ENCODE measurements at places on chromosomes 1 and 21.
A peak's percentile ranks its signal among the peaks of the same experiment; 100 is the strongest.

- peaks cover 2% of the 10 kb centered on the region for H3K4me1 ChIP-seq
- H3K27me3 ChIP-seq: no peaks in the 10 kb centered on the region
- no peaks in the 10 kb centered on the region for H3K36me3 ChIP-seq
- H3K4me3 ChIP-seq: no peak overlapping the region
These were observed 2.1 kb upstream of the LPGAT1 start for GRCh38 chr1:211832661-211833060.

- H3K4me3 ChIP-seq: no peak overlapping the region
- peak overlapping the region; percentile 8 for H3K27ac ChIP-seq
- no peaks in the 10 kb centered on the region for H3K36me3 ChIP-seq
- H3K27me3 ChIP-seq: no peaks in the 10 kb centered on the region
- peak; percentile 50 for DNase-seq
These were observed 5.7 kb upstream of the SOAT1 start for GRCh38 chr1:179287946-179288345.

DNA sequence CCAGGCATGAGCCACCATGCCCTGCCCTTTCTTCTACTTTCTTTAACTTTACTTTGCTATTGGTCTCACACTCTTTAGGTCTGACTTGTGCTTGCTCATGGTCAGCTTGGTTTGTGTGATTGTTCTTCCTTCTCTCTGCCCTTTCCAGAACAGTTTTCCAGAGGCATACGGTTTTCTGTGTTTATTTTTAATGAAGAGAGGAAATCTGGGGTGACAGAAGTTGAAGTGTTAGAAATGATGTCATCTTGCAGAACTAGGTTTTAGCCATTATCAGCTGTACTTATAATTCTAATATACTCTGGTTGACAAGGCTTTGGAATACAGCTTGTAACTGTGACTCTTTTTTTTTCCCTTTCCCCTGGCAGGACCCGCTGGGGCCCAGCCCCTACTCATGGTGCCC is 14.4 kb downstream of the AGO3 start:
- no peak for DNase-seq
- H3K27me3 ChIP-seq: no peaks in the 10 kb centered on the region
- no peaks in the 10 kb centered on the region for H3K36me3 ChIP-seq
- no peak overlapping the region for H3K4me3 ChIP-seq
- no peaks in the 10 kb centered on the region for H3K4me1 ChIP-seq
- H3K27ac ChIP-seq: no peak overlapping the region

DNA sequence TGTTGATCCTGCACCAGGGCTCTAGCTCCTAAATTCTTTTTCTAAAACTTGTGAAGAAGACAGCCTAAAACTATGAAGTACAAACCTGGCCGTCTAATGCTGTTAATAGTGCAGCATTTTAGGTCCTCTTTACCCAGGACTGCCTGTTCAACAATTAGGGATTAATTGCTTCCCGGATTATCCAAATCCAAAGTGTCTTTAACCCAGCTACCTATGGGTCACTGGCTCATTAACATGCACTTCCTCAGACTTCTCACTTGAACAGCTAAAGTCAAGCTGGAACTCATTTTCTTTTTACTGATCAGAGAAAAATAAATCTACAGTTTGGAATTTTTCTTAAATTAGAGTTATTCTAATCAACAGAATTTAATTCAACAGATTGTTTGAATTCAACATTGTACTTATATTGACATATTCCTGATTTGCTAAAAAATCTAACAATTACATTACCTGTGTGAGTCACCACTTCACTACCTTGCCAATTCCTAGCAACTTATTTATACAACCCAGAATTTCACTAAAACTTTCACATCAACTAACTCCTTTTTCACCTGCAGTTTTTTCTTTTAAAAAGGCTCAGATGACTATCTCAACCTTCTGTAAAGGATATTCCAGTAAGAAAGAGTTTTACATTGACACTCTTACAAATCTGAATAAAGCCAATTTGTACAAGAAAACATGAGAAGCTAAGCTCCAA is 3.3 kb downstream of the HNRNPU start:
- DNase-seq: no peak
- no peaks in the 10 kb centered on the region for H3K27me3 ChIP-seq
- peaks cover 16% of the 10 kb centered on the region for H3K36me3 ChIP-seq
- no peak overlapping the region for H3K27ac ChIP-seq
- H3K4me1 ChIP-seq: peaks cover 39% of the 10 kb centered on the region

DNA sequence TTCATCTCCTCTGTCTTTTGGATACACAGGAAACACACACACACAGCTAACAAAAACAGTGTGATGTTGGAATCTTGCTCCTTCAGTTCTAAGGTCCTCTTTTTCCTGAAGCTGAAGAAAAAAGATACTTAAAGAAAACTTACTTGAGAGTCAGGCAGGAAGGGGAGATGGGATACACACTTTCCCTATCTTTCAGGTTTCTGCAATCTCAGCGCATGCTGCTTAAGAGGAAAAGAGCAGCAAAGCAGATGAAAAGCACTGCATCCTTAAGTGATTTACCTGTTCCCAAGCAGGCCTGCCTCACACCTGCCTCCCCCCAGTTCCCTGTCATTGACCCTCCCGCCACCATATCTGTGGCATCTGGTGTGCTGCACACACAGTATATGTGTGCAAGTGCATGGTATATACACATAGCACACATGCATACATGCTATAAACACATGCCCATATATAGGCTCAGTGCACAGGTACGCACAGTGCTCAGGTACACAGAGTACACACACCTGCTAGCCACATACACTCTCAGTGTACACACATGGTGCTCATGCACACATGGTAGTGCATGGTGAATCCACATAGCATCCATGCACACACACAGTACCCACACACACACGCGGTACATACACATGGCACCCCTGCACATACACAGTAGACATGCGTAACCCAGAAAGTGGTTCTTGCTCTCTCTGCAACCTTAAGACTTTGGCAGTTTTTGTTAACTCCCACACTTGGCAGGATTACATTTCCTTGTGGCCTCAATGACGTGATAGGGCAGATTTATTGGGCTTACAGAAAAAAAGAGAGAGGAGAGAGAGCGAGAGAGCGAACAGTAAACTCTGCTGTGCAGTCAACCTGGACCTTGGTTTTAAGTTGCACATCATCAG is 166.9 kb downstream of the TOMM20 start:
- H3K4me1 ChIP-seq: peaks cover 60% of the 10 kb centered on the region
- no peak overlapping the region for H3K4me3 ChIP-seq
- no peaks in the 10 kb centered on the region for H3K27me3 ChIP-seq
- no peak for DNase-seq
- no peaks in the 10 kb centered on the region for H3K36me3 ChIP-seq

GRCh38 chr1:177309880-177310279 is 139.1 kb downstream of the BRINP2 start:
- no peaks in the 10 kb centered on the region for H3K4me1 ChIP-seq
- H3K4me3 ChIP-seq: no peak overlapping the region
- no peaks in the 10 kb centered on the region for H3K36me3 ChIP-seq
- H3K27ac ChIP-seq: no peak overlapping the region

- no peaks in the 10 kb centered on the region for H3K27me3 ChIP-seq
- no peak overlapping the region for H3K4me3 ChIP-seq
- H3K27ac ChIP-seq: peak overlapping the region; percentile 83
These were observed 28.3 kb downstream of the GADD45A start for GRCh38 chr1:67713057-67713846.

DNA sequence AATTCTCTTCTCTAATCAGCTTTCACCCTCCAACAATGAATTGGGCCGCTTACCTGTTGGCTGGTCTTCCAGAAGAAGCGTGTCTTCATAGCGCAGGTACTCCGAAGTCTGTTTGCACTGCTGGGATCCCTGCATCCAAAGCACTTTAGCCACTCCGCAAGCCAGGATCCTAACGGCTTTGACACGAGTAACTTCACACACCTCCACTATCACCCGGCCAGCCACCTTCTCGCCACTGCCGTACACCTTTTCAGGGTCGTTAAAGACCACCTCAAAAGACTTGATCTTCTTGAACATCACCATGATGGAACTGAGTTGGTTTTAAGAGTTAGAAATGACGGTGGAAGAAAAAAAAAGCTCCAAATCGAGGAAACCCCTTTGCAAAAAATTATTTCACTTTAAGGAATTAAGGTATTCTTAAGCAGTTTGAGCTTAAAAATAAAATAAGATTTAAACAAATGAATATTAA is 381 bp downstream of the TXNIP start:
- peak overlapping the region; percentile 88 for H3K4me3 ChIP-seq
- peaks cover 6% of the 10 kb centered on the region for H3K36me3 ChIP-seq
- H3K27me3 ChIP-seq: no peaks in the 10 kb centered on the region
- H3K27ac ChIP-seq: peak overlapping the region; percentile 81
- H3K4me1 ChIP-seq: peaks cover 21% of the 10 kb centered on the region
- no peak for DNase-seq

DNA sequence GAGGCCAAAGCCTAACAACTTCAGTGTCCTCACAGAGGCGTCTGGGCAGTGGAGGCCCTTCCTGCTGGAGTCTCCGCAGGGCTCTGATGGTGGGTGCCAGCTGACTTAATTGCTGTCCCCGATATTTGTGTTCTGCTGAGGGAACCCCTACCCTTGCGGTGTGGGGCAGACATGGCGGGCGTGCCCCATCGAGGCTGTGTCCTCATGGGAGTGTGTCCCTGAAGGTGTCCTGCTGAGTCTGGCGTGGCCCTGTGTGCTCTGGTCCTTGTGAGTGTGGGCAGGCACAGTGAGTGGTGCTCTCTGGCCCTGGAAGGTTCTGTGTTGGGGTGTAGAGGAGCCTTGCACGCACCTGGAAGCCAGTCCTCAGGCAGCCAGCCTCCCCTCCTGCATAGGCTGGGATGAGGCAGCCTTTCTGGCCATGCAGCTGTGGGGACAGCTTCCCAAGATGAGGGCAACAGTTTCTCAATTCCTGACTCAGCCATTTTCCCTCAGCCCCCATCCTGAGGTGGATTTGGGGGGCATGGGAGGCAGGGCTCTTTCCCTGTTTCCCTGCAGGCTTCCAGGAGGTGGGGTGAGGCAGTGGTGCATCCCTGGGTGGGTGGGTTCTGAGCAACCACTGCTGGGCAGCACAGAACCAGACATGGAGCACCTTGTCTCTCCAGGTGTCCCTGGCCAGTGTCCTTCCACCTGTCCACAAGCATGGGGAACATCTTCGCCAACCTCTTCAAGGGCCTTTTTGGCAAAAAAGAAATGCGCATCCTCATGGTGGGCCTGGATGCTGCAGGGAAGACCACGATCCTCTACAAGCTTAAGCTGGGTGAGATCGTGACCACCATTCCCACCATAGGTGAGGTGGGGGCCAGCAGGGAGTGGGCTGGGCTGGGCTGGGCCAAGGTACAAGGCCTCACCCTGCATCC is 6.5 kb downstream of the C1orf35 start:
- DNase-seq: no peak
- no peaks in the 10 kb centered on the region for H3K36me3 ChIP-seq
- no peaks in the 10 kb centered on the region for H3K27me3 ChIP-seq
- peaks cover 1% of the 10 kb centered on the region for H3K4me1 ChIP-seq
- no peak overlapping the region for H3K27ac ChIP-seq
- no peak overlapping the region for H3K4me3 ChIP-seq

DNA sequence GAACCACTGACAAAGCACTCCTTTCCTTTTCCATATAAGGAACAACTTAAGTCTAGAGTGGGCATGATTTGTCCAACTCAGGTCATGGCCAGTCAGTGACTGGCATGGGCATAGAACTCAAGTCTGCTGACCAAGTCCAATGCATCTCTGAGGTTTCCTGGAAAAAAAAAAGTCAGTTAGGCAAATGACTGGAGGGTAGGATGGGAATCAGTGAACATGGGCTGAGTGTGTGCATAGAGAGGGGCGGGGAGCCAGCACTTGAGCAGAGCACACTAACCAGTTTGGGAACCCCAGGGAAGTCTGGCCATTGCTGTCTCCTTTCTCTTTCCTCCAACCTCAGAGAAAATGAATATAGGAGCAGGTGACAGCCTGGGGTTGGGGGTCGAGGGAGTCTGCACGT is 53.6 kb upstream of the FMOD start:
- H3K4me1 ChIP-seq: peaks cover 14% of the 10 kb centered on the region
- H3K27me3 ChIP-seq: no peaks in the 10 kb centered on the region
- no peak overlapping the region for H3K4me3 ChIP-seq
- H3K27ac ChIP-seq: no peak overlapping the region
- H3K36me3 ChIP-seq: no peaks in the 10 kb centered on the region
- DNase-seq: no peak

GRCh38 chr1:25356848-25357247 is 18.7 kb downstream of the TMEM50A start:
- H3K36me3 ChIP-seq: no peaks in the 10 kb centered on the region
- H3K27ac ChIP-seq: no peak overlapping the region
- H3K4me3 ChIP-seq: no peak overlapping the region
- no peak for DNase-seq

GRCh38 chr1:110481968-110482623 is 31.1 kb downstream of the PROK1 start:
- H3K36me3 ChIP-seq: no peaks in the 10 kb centered on the region
- no peak overlapping the region for H3K4me3 ChIP-seq
- H3K27ac ChIP-seq: no peak overlapping the region

- no peak for DNase-seq
- H3K4me1 ChIP-seq: peaks cover 12% of the 10 kb centered on the region
- no peaks in the 10 kb centered on the region for H3K27me3 ChIP-seq
- H3K4me3 ChIP-seq: no peak overlapping the region
These were observed 108.2 kb upstream of the TMPRSS2 start for GRCh38 chr21:41616031-41616591.

GRCh38 chr1:97570691-97571090 is 350.1 kb downstream of the DPYD start:
- no peaks in the 10 kb centered on the region for H3K27me3 ChIP-seq
- H3K27ac ChIP-seq: no peak overlapping the region
- no peak overlapping the region for H3K4me3 ChIP-seq

DNA sequence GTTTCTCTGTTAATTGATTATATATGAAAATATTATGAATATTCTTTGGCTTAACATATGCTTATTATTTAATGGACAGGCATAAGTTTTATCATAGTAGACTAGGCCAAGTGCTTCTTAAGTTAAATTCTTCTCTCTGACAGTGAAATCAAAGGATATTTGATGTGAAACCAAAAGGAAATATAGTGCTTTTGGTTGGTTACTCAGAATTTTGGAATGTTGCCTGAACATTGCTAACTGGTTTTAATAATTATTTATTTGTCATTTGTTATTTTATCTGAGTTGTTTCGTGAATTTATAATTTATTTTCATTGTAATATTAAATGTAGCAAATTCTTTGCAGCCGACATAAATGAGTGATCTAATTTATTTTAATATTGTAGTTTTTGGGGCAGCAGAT is 18.3 kb downstream of the HOOK1 start:
- no peak for DNase-seq
- no peaks in the 10 kb centered on the region for H3K36me3 ChIP-seq
- H3K4me1 ChIP-seq: no peaks in the 10 kb centered on the region
- H3K27me3 ChIP-seq: no peaks in the 10 kb centered on the region
- H3K27ac ChIP-seq: no peak overlapping the region

GRCh38 chr1:186806477-186806876 is 22.3 kb upstream of the PLA2G4A start:
- no peaks in the 10 kb centered on the region for H3K27me3 ChIP-seq
- H3K27ac ChIP-seq: no peak overlapping the region
- no peak overlapping the region for H3K4me3 ChIP-seq
- H3K4me1 ChIP-seq: no peaks in the 10 kb centered on the region
- no peaks in the 10 kb centered on the region for H3K36me3 ChIP-seq
